Right renal pelvis (tissue), 4 donors: ENCODE measurements at places on chromosomes 6 and 20. TPM values are rescaled to one million over a fixed set of nuclear protein-coding genes. Genes with fewer than 3 reads are reported as not detected.
A peak's percentile ranks its signal among the peaks of the same experiment; 100 is the strongest.

DNA sequence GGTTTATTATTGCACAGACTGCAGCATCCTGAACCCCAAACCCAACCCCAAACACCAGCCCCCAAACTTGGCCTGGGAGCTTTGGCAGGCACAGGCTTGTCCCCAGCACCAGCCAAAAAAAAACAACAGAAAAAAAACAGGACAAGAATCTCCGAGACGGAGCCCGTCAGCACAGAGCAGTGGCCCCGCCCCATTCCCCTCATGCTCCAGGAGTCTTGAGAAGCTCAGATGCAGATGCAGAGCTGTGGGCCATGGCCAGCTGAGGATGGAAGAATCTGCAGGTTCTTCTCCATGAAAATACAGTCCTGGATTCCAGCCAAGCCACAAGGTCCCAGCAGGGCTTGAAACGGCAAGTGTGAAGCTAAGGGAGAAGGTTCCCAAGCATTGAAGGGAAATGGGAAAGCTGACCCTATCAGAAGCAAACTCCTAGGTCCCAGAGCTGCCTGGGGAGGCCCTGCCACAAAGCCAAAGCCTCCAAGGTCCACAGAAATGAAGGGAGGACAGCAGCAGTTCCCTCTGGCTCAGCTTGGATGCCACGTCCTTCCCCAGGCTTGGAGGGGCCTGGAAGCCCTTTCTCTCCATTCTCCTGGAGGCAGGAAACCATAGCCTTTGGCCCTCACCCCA lies 75.2 kb downstream of the JPH2 start:
- DNase-seq: no peak

- no peak for DNase-seq
Observed at GRCh38 chr20:2825761-2826160, 9.6 kb downstream of the TMEM239 start.

DNA sequence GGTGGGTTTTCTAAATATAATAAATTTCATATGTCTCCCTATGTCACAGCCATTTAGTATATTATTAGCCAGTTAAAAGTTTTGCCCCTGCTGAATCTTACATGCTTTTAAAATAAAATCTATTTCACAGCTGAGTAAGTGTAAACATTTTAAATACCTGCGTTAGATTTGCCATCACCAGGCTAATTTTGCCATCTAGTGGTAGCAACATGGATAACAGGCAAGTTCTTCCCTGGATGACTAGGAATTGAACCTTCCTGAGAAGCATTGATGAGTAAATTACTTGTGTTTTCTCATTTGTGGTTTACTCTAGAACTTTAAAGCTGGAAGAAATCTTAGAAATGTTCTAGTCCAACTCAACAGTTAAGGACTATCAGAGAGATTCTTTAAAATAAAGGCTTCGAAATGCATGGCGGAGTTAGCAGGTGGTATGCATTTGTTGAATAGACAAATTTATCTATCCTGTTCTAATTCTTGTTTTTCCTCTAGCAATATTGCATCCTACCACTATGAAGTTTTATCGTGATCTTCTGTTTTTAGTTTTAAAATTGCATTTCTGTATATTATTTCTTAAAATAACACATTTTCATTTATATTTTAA lies 2.6 kb downstream of the PRSS35 start:
- peak; percentile 51 for DNase-seq

DNA sequence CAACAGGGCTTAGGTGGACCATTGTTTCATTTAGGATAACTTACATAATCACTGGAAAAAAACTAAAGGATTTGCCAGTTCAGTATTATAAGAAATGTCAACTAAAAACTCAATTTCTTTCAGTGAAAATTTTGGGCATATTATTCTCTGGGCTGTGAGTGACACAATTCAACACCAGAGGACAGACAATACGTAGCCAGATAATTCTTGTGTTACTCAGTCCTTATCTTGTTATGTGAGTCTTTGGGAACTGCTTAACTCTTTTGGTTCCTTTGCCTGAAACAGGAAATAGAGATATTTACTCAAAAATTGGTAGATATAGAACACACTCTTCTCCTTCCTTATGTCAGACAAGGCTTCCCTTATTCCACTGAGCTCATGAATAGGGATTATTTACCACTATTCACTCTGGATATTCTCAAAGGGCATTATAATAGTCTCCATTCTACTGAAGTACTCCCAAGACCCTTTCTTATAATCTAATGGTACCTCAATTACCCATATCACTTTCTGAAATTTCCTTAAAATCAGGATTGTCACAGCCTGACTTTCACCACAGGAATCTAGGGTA lies 4.9 kb upstream of the BEND6 start:
- no peak for DNase-seq

The EYA4 gene
- 18.5 TPM for polyA plus RNA-seq

The RSPO3 gene
- 18.7 TPM for polyA plus RNA-seq

DNA sequence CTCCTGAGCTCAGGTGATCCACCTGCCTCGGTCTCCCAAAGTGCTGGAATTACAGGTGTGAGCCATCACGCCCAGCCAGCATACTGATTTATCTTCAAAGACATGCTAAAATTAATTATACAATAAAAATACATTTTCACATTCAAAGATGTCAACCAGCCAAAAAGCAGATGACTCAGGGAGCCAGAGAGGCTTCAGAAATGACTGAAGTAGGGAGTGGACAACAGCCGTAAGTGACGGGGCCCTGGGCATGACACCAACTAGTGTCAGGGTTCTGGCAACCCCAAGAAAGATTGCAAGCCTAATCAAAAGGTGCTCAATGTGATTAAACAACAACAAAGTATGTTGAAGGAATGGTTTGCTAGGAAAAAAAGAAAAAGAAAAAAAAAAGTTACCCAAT lies 28.4 kb downstream of the GPLD1 start:
- no peak for DNase-seq

The ELOVL4 gene
- 3.8 TPM for polyA plus RNA-seq

GRCh38 chr6:167735951-167736288 lies 90.8 kb upstream of the AFDN start:
- DNase-seq: no peak

GRCh38 chr20:9889270-9889981 lies 50.5 kb upstream of the PAK5 start:
- DNase-seq: no peak

The HLA-DMB gene
- polyA plus RNA-seq: 77.3 TPM

GRCh38 chr6:90149280-90149679 lies 147.4 kb downstream of the BACH2 start:
- no peak for DNase-seq

The GMDS gene
- polyA plus RNA-seq: 86.0 TPM

GRCh38 chr6:40308533-40309306 lies 278.4 kb downstream of the LRFN2 start:
- peak; percentile 61 for DNase-seq

GRCh38 chr20:49846206-49846807 lies 33.7 kb downstream of the SLC9A8 start:
- DNase-seq: peak; percentile 48

GRCh38 chr6:42255050-42255449 lies 37.4 kb upstream of the MRPS10 start:
- no peak for DNase-seq

The LY6G6C gene
- 0.28 TPM for polyA plus RNA-seq

The BAK1 gene
- 24.8 TPM for polyA plus RNA-seq

GRCh38 chr6:144662812-144663365 lies 377.8 kb downstream of the UTRN start:
- DNase-seq: no peak

DNA sequence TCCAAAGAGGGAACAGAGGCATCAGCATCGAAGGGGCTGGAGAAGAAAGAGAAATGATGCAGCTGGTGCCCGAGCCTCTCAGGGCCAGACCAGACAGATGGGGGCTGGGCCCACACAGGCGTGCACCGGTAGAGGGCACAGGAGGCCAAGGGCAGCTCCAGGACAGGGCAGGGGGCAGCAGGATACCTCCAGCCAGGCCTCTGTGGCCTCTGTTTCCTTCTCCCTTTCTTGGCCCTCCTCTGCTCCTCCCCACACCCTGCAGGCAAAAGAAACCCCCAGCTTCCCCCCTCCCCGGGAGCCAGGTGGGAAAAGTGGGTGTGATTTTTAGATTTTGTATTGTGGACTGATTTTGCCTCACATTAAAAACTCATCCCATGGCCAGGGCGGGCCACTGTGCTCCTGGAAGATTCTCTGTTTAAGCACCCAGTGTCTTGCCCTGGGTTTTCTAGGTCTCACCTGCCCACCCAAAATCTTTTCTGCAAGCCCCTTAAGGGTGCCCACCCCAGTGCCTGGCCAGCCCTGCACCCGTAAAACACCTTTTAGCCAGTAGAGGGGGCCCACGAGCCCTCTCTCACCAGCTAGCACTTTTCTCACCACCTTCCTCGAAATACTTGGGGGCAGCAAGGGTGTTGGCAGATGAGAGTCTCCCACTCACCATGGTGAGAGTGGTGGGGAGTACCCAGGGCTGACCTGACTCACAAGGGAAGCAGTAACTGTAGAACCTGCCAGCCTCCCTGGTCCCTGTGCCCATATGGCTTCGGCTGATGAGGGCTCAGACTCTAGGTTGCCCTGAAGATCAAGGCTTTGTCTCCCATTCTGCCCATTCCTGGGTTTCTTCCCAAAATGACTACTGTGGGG lies 35.7 kb upstream of the ID1 start:
- DNase-seq: no peak

DNA sequence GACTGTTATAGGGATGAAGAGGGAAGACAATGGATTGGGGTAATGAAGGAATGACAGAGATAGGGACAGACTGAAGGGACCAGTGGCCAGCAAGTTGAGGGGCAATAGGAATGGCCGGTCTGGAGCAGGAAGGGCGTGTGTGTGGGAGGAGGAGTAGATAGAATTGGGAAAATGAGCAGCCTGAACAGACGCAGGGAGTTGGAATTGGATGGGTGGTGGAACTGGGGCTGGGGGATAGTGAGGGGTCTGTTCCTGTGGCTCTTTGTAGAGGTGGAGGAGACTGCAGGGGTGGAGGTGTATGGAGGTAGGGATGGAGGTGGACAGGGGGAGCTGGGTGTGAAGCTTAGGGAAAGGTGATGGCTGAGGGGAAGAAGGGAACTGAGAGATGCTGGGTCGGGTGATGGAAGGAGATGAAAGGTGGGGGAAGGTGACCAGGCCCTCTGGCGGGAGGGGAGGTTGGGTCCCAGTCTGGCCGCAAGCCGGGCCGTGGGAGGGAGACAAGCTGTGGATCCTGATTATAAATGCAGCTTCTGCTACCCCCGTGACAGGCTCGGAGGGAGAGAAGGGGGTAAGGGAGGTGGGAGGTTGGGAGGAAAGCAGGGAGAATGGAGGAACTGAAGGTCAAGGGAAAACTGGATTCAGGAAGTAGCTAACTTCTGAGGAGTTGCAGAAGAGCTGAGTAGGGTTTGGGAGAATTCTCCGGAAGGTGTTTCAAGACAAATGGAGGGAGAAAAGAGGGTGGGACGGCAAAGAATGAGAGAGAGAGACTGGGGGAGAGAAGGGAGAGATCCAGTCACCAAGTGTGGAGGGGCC lies 5.2 kb downstream of the SYNGAP1 start:
- no peak for DNase-seq

The SAMD10 gene
- polyA plus RNA-seq: 10.2 TPM

GRCh38 chr6:20805021-20805420 lies 270.8 kb downstream of the CDKAL1 start:
- no peak for DNase-seq

The SYCP2 gene
- polyA plus RNA-seq: 7.5 TPM

The ID1 gene
- polyA plus RNA-seq: 166 TPM

DNA sequence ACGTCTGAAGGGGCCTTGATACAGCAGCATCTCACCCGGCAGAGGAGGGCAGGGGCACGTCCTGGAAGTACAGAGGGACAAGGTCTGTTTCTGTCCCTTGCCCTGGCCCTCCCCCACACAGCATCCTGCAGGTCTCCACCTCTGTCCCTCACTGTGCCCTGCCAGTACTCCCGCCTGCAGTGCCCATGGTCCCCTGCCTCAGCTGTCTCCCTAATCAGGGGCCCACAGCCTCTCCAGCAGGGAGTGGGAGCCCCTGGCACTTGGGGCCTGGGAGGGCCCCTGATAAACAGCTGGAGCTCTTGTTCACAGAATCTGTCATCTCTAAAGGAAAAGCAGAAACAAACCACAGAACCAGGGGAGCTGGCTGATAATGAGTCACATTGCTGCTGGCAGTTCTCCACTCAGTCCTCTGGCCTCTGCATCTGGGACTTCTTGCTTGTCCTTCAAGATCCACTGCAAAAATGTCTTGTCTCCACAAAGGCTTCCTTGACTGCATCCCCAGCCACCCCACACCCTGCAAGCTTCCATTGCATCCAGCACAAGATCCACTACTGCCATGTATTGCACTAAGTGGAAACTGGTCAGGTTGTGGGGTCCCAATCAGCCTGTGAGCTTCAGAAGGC lies 33.2 kb upstream of the TAF8 start:
- no peak for DNase-seq

DNA sequence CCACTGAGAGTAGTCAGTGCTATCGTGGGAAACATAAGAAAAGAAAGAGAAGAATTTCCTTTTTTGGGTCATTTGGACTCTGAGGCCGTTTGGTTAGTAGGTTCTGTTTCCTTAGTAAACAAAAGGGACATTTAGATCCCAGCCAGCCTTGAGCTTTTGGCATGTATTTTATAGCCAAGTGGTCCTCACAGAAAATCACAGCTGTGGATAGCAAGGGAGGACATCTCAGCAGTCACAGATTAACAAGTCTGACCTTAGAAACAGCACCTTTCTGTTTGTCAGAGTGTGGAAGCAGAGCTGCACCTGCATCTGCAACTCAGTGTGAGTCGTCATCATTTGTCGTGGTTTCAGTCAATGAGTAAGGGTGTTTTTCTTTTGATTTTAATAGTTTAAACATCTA lies 40.5 kb downstream of the FAM120B start:
- no peak for DNase-seq

GRCh38 chr6:52457096-52457495 lies 37.0 kb downstream of the EFHC1 start:
- DNase-seq: no peak

- no peak for DNase-seq
Observed at GRCh38 chr6:111850295-111850937, 22.8 kb downstream of the FYN start.

The HLA-DRB1 gene
- 52.1 TPM for polyA plus RNA-seq

The ARMH2 gene
- polyA plus RNA-seq: not detected

The HLA-DRA gene
- 96.0 TPM for polyA plus RNA-seq

The PRICKLE4 gene
- polyA plus RNA-seq: 3.6 TPM

DNA sequence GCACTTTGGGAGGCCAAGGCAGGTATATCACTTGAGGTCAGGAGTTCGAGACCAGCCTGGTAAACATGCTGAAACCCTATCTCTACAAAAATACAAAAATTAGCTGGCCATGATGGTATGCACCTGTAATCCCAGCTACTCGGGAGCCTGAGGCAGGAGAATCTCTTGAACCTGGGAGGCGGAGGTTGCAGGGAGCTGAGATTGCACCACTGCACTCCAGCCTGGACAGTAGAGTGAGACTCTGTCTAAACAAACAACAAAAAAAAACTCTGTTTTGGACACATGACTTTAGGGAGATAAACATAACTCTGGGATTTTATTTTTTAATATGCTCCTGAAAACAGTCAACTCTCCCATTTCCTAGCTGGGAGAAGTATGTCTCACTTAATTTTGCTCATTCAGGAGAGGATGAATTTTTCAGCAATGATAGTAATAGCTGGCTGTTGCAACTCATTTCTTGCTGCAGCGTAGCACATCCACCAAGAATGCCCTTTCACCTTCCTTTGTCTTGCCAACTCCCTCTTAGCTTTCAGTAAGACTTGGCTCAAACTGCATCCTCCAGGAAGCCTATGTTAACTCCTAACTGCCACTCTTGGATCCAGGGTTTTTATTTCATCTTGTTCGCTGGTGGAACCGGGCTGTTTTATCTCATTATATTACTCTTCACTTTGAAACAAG lies 24.3 kb downstream of the TOP1 start:
- DNase-seq: no peak

- DNase-seq: no peak
Observed at GRCh38 chr20:17680836-17681725, 961 bp downstream of the RRBP1 start.
